Right lobe of liver (tissue), 6 donors: ENCODE measurements at places on chromosomes 13 and 19. TPM values are rescaled to one million over a fixed set of nuclear protein-coding genes. Genes with fewer than 3 reads are reported as not detected.

DNA sequence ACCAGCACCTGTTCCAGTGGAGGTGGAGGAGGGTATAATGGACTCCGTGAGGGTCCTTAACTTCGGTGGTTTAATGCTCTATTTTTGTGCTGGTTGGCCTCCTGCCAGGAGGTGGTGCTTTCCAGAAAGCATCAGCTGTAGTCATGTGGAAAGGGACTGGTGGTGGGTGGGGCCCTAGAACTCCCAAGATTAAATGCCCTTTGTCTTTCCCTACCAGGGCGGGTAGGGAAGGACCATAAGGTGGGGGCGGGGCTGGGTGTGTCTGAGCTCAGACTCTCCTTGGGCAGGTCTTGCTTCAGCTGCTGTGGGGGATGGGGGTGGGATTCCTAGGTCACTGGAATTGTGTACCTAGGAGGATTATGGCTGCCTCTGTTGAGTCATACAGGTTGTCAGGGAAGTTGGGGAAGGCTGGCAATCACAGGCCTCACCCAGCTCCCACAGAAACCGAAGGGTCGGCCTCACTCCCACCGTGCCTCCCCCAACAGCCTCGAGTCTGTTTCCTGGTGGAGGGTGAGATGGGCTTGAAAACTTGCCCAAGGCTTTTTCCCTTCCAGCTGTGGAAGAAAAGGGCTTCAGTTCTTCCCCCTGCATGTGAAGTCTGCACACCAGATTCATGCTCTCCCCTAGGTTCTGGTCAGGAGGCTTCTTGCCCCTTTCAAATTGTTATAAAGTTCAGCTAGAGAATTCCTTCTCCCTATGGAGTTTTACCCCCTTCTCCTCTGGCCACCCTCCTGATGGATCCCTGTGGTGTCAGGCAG, 60.3 kb upstream of the CLDN10 start:
- DNase-seq: no peak

- DNase-seq: no peak
Observed at GRCh38 chr13:80881495-80881894, 540.6 kb upstream of the SPRY2 start.

- no peak for DNase-seq
Observed at GRCh38 chr13:30874111-30874510, 32.0 kb upstream of the MEDAG start.

- DNase-seq: peak; percentile 57
Observed at GRCh38 chr19:2613507-2614295, 88.8 kb downstream of the GNG7 start.

- DNase-seq: no peak
Observed at GRCh38 chr13:77565635-77566034, 30.1 kb downstream of the SCEL start.

DNA sequence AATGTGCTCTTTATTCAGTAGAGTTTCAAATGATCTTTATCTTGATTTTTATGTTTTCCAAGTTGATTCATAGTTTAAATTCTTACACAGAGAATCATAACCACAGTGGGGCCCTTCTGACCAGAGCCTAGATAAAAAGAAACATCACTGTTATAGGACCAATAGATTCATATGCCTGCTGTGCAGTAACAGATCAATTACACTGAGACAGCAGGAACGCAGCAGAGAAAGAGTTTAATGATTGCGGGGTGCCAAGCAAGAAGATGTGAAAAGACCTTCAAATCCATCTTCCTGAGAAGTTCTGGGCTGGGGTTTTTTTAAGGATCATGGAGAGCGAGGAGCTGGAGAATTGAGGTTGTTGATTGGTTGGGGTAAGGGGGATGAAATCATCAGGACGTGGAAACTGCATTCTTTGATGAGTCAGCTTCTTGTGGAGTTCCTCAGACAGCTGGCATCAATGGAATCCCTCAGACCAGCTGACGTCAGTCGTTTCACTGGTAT, 346.6 kb downstream of the TBC1D4 start:
- no peak for DNase-seq

DNA sequence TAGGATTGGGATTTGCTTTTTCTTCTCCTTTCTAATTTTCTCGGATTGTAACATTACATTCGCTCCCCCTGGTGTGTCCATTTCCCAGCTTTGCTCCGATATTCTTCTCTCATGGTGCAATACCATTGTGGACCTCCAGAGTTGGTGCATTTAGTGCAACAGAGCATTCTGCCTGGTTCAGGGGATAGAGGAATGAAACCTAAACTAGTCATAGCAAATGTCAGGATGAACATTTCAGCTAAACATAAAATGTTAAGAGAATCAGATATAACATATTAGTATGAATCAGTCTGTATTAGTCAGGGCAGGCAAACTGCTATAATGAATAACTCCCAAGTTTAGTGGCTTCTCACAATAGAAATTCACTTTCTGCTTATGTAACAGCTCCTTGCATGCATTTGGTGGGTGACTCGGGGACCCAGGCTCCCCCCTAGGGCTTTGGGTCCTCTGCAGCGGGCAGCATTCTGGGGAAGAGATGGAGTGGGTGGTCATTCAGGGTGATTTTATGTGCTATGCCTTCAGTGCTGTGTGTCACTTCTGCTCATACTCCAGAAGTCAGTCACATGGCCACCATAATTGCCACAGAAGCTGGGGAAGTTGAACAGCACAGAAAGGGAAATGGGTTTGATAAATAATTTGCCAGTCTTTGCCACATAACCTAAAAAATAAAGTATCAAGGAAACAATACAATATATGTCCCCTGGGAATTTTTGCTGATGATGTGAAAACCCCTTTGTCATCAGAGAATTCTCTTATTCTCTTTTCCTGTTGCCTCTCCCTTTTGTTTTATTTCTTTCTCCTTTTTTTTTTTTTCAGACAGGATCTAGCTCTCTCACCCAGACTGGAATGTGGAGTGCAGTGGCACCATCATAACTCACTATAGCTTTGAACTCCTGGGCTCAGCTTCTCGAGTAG, 111.0 kb downstream of the HSPH1 start:
- DNase-seq: no peak

WTIP gene
- 1.8 TPM for total RNA-seq

TICAM1 gene
- 8.0 TPM for total RNA-seq

IL12RB1 gene
- total RNA-seq: 0.66 TPM

DNA sequence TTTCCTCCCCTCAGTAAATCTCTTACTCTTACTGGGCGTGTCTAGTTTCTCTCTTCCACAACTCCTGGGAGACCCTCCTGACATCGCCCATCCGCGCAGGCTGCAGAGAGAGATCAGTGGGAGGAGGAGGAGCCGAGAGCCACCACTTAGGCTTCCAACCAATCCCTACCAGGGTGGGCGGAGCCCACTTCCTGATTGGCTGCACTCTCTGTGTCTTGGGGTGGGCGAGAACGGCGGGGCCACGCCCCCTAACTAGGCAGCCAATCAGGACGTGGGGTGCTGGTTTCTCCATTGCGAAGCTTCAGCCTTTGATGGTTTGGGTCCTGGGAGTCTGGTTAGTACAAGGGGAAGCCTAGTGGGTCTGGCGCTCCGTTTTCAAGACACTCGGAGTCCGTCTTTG, at the start of gene PMIS2:
PMIS2 (plus strand) TSS at position 326 of the 400 bp plus-strand sequence. CDS start 87 bp downstream, outside the sequence.
- no peak for DNase-seq

- no peak for DNase-seq
Observed at GRCh38 chr13:106565127-106565775, 2.7 kb downstream of the ARGLU1 start.

RNF113B gene
- not detected for total RNA-seq

ZNF90 gene
- 0.19 TPM for total RNA-seq

GRCh38 chr13:103965506-103966243, 899.5 kb upstream of the SLC10A2 start:
- DNase-seq: no peak

NAXD gene
- 41.9 TPM for total RNA-seq

GPR183 gene
- 2.1 TPM for total RNA-seq

ZNF490 gene
- total RNA-seq: 3.6 TPM

- DNase-seq: no peak
Observed at GRCh38 chr13:42239161-42239560, 32.8 kb upstream of the AKAP11 start.

DNA sequence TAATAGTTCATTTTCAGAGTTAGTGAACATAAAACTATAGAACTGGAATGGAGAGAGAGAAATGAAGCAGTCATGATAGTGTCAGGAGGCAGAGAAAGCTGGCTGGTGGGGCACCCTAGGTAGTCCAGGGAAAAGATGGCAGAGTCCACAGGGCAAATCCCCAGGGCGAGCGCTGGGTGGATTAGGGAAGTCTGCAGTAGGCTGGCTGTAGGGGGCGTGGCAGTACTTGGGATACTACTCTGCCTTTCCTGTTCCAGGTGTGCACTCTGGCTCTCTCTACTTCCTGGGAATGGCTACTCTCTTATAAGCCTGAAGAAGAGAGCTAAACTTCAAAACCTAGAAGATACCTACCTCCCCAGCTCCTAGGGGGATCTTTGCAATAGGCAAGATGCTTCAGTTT, 232.9 kb upstream of the SLC10A2 start:
- no peak for DNase-seq

TINCR gene
- total RNA-seq: not detected

- no peak for DNase-seq
Observed at GRCh38 chr19:28744943-28745342, 468.0 kb downstream of the UQCRFS1 start.

- DNase-seq: no peak
Observed at GRCh38 chr13:30821421-30821820, 84.7 kb upstream of the MEDAG start.

- DNase-seq: peak; percentile 85
Observed at GRCh38 chr19:16382775-16383543, 58.3 kb downstream of the KLF2 start.

DNA sequence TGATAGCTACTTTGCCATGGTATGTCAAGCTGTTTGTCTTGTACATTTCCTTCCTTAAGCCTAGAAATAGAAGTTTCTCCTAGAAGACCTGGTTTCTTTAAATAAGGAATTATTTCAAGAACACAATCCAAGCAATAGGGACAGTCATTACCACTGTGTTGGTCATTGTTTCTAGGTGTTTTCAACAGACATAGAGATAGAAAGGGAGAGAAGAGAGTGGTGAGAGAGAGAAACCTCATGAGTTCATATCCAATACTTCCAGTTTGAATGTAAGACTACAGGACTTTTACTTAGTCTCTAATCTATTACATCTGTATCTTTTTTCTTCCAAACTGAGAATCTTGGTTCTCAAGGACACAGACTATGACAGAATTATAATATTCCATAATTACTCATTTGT, 245.9 kb upstream of the STARD13 start:
- DNase-seq: no peak

DNA sequence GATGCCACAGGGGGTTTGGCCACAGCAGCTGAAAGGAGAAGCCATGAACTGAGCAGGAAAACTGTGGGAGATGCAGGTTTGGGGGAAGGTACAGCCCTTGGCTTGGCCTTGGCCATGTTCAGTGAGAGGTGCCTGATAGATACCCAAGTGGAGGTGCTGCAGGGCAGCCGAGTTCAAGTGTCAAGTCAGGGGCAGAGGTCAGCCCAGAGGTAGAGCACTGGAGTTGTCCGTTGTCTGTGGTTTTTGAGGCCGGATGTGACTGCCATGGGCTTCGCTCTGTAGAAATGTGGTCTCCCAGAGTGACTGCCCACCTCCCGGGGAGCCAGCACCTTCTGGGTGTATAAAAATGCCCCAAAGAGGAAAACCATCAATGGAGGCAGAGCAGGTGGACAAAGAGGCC, 65.3 kb downstream of the DPF1 start:
- DNase-seq: no peak

CCDC61 gene
- total RNA-seq: 6.6 TPM

- DNase-seq: no peak
Observed at GRCh38 chr13:107124129-107124718, 556.3 kb upstream of the ARGLU1 start.

TEX30 gene
- total RNA-seq: 11.6 TPM

DNA sequence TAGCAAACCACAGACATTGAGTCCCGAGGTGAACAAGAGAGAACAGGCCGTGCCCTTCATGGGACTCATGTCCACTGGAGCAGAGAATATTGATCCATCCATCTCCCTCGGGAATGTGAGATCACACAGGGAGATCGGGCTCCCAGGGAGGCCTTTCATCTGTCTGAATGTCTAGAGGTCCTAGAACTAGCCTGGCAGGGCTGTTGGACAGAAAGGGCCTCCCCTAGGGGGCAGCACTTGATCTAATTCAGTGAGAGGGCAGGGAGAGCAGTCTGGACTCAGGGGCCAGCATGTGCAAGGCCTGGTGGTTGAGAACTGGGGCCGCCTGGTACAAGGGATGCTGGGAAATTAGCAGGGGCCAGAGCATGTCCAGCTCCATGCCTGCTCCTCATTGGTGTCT, 4.3 kb downstream of the RUVBL2 start:
- DNase-seq: no peak
